ENCODE measurements at places on chromosomes 4 and X. TPM values are rescaled to one million over a fixed set of nuclear protein-coding genes. Genes with fewer than 3 reads are reported as not detected.

Gene UNC5C
- total RNA-seq: not detected

DNA sequence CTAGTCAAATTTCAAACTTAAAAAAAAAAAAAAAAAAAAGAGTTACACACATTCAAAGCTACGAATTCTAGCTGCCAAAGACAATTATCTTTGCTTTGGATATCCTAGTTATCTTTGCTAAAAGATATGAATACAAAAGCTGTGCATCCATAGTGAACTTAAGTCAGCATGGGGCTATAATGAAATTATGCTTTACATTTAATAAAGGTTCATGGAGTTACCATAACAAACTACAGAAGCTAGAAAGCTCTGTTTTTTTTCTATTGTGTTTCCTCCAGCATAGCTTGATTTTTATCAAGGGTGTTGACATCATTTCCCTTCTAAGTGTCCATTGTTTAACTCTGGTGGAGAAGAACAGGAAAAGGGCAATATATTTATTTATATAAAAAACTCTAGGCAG is 234.1 kb downstream of the ANKRD50 start:
- no peaks in the 10 kb centered on the region for H3K27me3 ChIP-seq
- no peaks in the 10 kb centered on the region for H3K36me3 ChIP-seq
- H3K4me1 ChIP-seq: no peaks in the 10 kb centered on the region
- no peak overlapping the region for H3K4me3 ChIP-seq

Gene CSAG2
- total RNA-seq: not detected

Gene ZCCHC18
- not detected for total RNA-seq

Gene WNK3
- 0.62 TPM for total RNA-seq

DNA sequence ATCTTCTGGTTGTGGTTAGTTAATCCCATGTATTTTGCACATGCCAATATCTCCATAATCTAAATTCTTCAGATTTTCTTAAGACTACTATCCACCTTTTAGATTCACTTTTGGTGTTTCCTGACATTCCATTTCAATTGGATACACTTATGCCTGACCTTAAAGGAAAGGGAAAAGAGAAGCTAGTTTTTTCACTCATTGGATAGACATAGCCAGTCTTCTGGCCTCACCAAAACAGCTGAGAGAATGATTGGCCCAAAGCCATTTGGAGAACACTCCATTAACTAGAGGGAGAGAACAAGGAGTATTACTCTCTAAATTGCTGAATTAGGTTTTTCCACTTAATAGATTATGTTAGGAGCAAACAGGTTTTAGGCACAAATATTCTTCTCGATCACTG is 4.0 kb downstream of the PRPS1 start:
- no peak overlapping the region for H3K27ac ChIP-seq
- H3K4me1 ChIP-seq: peaks cover 19% of the 10 kb centered on the region
- no peak overlapping the region for H3K4me3 ChIP-seq

Gene CXCR3
- 0.17 TPM for total RNA-seq

Measured in HepG2 (cell line).